ENCODE measurements at places on chromosomes 4 and X.

DNA sequence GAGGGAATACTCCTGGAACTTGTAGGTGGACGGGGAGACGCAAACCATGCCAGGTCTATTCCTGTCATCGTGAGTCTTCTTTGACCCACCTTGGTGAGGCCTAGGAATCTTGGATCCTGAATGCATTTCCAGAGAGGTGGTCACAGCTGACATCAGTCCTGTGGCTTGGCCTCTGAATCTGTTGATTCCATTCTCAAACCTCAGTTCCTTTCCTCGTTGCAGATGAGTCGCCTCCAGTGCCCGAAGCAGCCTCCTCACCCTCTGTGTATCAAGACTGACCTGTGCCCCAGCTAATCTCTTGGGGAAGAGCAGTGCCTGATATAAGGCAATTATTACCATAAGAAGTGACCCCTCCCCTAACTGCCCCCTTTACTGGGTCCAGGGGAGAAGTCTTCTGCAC, 118.1 kb downstream of the SMIM20 start:
- no peak for DNase-seq

DNA sequence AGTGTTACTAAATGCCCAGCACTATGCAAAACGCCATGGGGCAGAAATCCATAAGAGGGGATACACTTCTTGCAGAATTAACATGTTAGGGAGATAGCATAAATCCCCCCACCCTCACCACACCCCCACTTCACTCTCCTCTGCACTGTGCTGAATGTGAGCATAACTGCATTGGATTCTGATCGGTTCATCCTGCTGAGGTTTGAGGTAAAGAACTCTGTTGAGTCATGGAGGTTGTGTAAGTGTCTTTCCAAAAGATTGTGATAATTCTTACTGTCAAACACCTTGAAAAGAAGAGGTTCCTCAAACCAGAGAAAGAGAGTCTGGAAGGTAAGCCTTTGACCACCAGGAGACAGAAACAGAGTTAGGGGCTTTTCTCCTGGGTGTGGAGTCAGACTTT, 43.6 kb downstream of the RBM47 start:
- no peak for DNase-seq

DNA sequence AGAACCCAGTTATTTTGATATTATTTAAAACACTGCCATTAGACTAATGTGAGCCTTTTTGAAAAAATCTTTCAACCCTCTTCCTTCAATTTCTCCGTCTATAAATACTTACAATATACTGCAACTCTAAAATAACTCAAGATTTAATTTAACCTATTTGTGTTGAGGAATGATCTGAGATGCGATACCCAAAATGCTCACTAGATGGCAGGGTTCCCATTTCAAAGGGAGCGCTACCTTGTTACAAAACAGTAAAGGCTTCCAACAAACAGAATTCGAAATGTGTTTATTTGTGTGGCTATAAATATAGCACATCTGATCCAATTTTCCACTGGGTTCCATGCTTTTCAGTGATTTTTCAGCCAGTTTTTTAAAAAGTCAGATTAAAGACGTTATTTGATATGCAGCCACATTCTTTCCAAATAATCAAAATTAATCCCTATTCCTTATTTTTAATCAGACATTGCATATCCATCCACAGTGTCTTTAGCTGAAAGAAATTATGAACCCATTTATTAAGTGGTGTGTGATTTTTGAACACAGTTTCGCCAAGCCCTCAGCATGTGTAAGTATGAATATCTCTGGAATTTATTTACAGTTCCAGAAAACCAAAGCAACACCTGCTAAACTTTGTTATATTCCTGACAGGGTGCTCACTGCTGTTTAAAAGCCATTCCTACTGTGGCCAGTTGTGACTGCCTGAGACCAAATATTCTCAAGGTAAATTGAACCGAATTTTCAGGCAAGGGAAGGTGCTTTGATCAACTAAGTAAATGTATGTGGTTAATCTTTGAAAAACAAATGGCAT, 668.0 kb upstream of the LCORL start:
- DNase-seq = peak; percentile 31

GRCh38 chrX:46072791-46073190, 472.4 kb downstream of the ZNF674 start:
- no peak for DNase-seq

GRCh38 chr4:110508827-110509710, 33.1 kb downstream of the ENPEP start:
- DNase-seq = no peak

- no peak for DNase-seq
Observed at GRCh38 chr4:71604785-71605184, 179.1 kb downstream of the GC start.

DNA sequence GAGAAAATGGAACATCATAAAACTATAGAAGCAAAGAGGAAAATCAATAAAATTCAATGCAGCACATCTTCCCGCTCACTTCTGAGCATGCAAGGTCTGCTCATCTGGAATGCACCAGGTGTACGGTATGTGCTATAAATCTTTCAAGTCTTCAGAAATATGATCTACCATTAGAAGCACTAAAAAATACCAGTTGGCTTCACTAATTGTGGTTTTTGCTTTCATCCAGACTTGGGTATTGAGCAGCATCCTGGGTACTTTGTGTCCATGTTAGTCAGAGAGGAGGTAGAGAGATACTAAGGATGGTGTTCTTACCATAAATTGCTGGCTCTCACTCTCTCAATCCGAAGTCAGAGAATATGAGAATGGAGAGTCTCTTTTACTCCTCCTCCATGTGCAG, 477.1 kb downstream of the PPARGC1A start:
- DNase-seq = no peak

GRCh38 chr4:132502096-132502552, 647.0 kb upstream of the PCDH10 start:
- DNase-seq = no peak

GRCh38 chrX:115898382-115899001, 272.1 kb upstream of the AGTR2 start:
- DNase-seq = no peak

DNA sequence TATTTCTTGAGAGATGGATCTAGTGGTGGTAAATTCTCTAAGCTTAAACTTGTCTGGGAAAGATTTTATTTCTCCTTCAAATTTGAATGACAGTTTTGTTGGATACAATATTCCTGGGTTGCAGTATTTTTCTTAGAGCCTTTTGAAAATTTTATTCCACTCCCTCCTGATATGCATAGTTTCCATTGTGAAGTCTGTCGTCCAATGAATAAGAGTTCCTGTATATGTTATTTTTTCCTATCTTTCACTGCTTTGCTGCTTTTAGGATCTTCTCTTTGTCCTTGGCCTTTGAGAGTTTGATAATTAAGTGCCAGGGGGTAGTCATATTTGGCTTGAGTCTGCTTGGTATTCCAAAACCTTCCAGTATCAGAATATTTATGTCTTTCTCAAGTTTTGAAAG, 1156.4 kb upstream of the AGA start:
- DNase-seq = no peak

DNA sequence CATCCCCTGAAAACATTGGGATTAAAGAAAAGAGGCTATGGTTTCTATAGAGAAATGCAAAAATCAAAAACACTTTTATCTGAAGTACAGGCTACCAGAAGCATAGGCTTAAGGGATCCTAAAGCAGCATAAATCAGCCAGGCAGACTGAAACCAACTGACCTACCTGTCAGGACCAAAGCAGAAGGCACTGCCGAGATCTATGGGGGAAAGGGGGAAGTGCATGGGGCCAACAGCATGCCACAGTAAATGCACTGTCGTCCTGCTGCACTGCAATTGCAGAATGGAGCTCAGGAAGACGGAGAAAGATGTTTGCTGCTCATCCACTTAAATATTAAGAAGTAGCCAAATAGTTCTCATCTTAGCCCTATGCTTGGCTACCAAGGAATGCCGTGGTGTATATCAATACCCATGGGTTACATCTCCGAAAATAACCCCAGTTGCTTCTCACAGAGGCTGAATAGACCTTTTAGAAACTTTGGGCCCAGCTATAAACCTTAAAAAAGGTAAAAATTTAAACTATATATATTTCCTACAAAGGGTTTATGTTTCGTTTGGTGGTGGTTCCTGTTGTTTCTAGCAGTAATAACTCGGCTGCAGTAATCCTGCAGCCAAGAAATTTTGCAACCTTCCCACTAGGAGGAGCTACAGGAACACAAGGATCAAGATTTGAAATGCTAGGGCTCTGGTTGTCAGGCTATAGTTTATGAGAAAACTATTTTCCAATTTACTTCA, 312.2 kb upstream of the DIAPH2 start:
- DNase-seq = peak; percentile 1

- peak; percentile 49 for DNase-seq
Observed at GRCh38 chr4:2948895-2949781, 14.1 kb downstream of the NOP14 start.

- DNase-seq = no peak
Observed at GRCh38 chrX:38304010-38304409, 23.3 kb downstream of the RPGR start.

DNA sequence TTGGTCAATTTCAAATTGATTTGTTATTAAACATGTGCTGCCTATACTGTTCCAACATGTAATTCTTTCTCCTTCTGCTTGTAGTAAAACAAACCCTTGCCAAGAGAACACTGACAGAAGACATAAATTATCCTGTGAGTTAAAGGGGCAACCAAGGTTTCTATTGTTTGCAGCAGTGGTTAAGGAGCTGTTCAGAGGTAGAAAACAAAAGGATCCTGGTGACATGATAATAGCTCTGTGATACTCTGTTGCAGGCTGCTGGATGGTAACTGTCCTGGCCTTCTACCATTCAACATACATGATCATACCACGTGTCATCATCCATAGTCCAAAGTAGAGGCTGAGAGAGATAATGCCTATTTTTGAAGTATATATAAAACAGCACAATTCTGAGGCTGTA, 75.8 kb upstream of the F9 start:
- no peak for DNase-seq

DNA sequence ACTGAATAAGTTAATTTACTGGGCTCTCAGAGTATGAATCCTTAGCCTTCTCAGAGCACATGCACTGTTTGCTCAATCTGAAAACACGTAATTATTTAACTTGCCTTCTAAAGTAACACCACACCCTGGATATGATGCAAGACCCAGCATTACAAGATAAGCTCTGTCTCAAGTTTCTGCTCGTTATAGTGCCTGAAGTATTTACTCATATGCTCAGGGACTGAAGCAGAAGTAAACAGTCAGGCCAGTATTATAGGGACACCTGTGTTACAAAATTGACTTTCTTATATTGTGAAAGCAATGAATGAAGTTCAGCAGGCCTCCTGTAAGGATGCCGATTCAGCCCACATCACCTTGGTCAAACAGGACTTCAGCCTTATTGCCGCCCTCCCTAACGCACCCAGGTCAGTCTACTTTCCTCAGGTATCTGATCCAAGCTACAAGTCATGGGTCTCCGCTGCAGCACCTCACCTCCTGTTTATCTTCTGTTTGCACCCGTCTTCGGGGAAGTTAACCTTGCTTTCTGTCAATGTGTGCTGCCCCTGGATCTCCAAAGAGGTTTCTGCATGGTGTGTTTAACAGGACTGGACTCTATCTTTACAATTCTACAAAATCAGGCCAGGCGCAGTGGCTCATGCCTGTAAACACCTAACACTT, 42.8 kb upstream of the KLF3 start:
- no peak for DNase-seq

- no peak for DNase-seq
Observed at GRCh38 chr4:73998040-73999011, at the start of gene CXCL5. TSS of gene CXCL5 (minus strand) at chr4:73998677. CDS start at chr4:73998581, 96 bp downstream.

GRCh38 chrX:83510510-83511062, 2.5 kb downstream of the POU3F4 start:
- no peak for DNase-seq

DNA sequence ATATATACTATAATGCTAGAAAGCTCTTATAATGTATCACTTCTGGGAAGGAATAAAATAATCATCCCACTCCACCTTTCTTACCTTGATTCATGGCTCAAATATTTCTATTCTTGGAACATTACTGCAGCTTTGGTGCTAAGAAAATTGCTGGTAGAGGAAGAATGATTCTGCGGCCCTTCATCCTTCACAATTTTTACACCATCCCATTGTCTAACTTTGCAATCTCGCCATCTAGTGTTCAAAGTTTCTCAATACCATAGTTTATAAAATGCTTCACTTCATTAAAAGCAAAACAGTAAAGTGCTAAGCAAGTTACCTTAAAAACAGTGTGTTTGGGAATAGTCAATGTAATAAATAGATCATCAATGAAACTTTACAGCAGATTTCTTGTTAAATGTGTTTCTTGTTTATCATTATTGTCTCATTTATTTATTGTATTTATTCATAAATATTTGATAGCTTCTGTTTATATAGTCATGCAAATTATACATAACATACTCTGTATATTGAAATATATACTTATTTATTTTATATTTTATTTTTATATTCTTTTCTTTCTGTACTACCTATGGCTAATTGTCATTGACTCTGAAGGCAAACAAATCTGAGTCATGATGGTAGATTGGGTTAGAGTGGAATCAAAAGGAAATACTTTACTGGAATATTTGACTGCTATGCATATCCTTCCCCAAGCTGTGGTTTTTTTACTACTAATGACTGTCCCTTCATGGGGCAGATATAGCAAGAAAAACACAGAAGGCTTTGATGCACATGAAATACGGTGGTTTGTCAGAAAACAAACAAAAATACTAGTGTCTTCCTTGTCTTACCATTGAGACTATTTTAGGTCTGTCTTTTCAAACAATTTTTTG, 390.7 kb downstream of the MAPK10 start:
- DNase-seq = peak; percentile 14

- DNase-seq = peak; percentile 2
Observed at GRCh38 chrX:140434347-140434746, 70.5 kb downstream of the SOX3 start.

DNA sequence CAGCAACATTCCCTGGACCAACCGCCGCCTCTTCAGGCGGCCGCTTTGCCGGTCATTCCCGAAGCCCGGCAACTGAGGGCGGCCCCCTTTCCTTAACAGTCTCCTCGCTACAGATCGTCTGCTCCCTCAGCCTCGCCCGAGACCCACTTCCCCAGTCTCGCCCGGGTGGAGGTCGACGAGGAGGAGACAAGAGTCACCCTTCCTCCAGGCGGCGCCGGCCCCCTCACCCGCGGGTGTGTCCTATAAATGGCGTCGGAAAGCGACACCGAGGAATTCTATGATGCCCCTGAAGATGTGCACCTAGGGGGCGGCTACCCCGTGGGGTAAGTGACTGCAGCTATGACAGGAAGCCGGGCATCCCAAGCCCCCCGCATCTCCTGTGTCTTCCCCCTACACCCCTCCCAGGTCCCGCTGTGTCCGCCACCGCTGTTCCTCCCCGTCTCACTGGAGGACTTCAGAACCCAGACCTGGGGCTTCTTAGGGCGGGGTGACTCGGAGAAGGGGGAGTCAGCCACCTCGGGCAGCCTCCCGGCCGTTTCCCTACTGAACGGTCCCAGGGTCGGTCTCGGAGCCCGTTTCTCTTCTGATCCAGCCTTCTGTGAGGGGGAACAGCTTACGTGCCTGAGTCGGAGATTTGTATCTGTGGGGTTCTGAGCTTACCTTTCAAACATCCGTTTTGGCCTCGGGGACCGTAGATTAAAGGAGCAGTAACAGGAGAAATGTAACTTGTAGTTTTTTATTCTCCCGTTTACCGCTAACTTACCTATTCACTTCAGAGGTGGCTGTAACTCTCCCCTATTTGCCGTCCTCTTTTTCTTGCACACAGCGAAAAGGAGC, 570 bp downstream of the WDR44 start:
- peak; percentile 34 for DNase-seq

All from thyroid gland (tissue), 4 donors.